ENCODE measurements at places on chromosomes 6 and 20. TPM values are rescaled to one million over a fixed set of nuclear protein-coding genes. Genes with fewer than 3 reads are reported as not detected.

Gene C2
- polyA plus RNA-seq = 18.2 TPM

Gene OR12D3
- not detected for polyA plus RNA-seq

Gene FAM184A
- 1.7 TPM for polyA plus RNA-seq

Gene TUBB2B
- polyA plus RNA-seq = 20.5 TPM

Gene ZBP1
- polyA plus RNA-seq = 0.58 TPM

Gene PTCRA
- polyA plus RNA-seq = 0.15 TPM

Gene DNAH8
- polyA plus RNA-seq = under 0.01 TPM

Gene GNMT
- polyA plus RNA-seq = 267 TPM

Gene ZNF451
- polyA plus RNA-seq = 9.9 TPM

Gene USP49
- polyA plus RNA-seq = 0.79 TPM

Gene BMP5
- 0.26 TPM for polyA plus RNA-seq

Gene EYA4
- 0.06 TPM for polyA plus RNA-seq

Gene CLPSL2
- polyA plus RNA-seq = 1.3 TPM

Gene ASIP
- not detected for polyA plus RNA-seq

Gene PPP1R3G
- 0.08 TPM for polyA plus RNA-seq

Gene SAMD3
- polyA plus RNA-seq = 0.49 TPM

Gene CCR6
- 0.09 TPM for polyA plus RNA-seq

Gene RIPPLY2
- 0.48 TPM for polyA plus RNA-seq

Gene LY6G6C
- 0.16 TPM for polyA plus RNA-seq

Gene FHL5
- polyA plus RNA-seq = 12.7 TPM
